A172 (cell line): ENCODE measurements at places on chromosomes 7 and 10.

- DNase-seq, result no peak
Observed at GRCh38 chr7:2650451-2650850, 18.7 kb downstream of the TTYH3 start.

DNA sequence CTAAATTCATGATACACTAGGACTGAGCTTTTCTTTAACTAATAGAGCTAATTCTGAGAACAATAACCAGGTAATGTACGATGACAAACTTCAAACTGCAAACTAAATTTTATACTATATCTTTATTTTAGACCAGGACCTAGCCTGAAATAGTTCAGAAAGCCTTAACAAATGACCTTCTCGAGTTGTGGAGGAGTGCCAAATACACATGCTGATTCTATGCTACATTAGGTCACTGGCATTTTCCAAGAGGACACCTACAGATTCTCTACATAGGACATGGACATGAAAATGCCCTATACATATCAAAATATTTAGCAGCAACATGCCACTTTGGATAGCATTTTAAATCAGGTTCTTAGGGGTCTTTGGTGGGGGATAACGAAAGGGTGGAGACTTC, 44.0 kb upstream of the LRRTM3 start:
- no peak for DNase-seq

DNA sequence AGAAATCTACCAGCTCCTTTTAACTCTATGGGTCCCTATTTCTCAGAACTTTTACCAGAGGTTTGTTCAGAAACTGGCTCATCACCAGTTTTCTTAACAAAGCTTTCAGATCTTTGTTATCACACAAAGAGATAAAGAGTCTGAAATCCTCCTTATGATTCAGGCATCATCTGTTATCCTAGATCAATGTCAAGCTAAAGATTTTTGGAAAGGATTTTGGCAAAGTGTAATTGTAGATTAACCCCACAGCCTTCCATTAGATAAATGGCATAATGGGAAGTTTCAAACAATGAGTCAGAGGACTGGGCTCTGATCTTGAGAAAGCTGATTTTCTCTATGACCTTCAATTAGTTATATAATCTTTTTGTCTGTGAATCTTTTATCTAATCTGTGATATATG, 192.2 kb downstream of the NXPH1 start:
- DNase-seq, result no peak

- peak; percentile 31 for DNase-seq
Observed at GRCh38 chr7:43570688-43571365, 12.1 kb upstream of the STK17A start.

DNA sequence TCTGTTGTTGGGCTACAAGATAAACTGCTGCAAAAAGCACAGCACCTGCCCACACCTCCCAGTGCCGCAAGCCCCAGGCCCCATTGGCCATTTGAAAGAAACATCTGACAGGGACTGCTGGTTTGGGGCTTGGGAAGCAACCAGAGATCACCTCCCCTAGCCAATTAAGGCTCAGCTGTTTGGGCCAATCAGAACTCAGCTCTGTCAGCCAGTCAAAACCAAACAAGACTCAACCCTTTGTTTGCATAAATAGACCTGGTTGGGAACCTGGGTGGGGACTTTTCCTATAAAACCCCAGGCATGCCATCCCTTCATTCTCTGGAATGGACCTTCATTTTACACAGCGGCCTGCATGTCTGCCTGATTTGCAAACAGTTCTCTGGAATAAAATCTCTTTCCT, 17.2 kb upstream of the NME8 start:
- DNase-seq, result no peak

GRCh38 chr7:129126314-129126713, 18.2 kb upstream of the TSPAN33 start:
- DNase-seq, result no peak

DNA sequence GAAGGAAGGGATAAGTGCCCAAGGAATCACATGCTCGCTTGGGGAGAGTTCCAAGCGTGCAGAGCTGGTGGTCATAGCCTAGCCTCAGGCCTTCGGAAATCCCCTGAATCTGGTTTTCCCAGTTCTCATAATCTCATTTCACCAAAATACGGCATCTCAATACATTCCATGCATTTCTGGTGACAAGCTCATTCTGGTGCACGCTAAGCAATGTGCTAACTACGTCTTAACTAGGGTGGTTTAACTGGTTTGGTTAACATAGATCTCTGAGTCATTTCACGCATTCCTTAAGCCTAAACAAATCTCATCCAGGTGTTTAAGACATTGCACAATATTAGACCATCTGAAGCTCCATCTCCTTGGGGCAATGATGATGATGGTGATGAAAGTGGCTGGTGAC, 72.9 kb upstream of the STEAP1B start:
- peak; percentile 91 for DNase-seq

DNA sequence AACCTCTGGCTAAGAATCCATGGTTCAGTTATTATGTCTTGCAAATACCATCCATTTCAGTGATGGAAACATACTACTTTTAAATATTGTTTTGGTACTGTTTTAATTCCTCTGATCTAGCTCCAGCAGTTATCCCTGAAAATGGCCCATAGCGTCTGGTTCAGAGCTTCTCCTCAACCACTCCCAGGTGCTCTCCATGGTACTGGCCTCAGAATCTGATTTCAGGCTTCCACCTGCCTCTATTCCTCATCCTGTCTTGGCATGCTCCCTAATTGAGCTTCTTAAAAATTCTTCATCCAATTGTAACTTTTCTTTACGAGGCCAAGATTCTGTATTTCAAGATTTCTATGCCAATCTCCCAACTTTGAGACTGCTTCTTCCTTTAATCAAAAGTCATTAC, 236.3 kb downstream of the HTR7 start:
- peak; percentile 5 for DNase-seq

- DNase-seq, result no peak
Observed at GRCh38 chr10:102654969-102655368, 10.7 kb downstream of the TRIM8 start.

- DNase-seq, result no peak
Observed at GRCh38 chr10:88557256-88557655, 25.9 kb downstream of the RNLS start.
